ENCODE measurements at places on chromosomes 2 and 18.

DNA sequence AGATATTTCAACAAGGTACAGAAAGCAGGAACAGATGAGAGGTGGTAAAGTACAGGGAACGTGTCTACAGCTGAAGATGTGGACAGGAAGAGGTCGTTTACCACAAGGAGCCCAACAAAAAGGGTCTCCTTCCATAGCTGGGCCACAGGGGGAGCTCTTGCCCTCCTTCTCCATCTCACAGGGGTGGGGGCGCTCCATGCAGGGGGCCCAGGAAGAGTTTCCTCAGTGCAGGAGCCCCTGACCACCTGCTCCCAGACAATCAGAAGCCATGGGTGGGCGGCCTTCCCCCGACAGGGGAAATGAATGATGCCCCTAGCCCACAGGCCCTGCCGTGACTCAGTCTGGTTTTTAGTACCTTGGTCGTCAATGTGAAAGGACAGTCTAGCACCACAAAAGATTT, 163.6 kb upstream of the ZNF516 start:
- DNase-seq: no peak

DNA sequence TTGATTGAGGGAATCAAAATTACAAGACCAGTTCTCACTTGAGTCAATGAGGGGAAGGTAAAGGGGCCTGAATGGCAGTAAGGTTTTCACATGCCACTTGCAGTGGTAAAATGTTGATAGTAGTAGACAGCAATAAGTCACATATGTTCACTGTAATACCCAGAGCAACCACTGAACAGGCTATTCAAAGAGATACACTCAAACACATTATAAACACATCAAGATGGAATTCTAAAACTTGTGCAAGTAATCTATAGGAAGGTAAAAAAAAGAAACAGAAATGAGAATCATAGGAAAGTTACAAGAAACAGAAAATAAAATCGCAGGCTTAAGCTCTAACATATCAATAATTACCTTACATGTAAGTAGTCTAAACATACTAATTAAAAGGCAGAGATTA, 86.6 kb upstream of the AFF3 start:
- DNase-seq: no peak

DNA sequence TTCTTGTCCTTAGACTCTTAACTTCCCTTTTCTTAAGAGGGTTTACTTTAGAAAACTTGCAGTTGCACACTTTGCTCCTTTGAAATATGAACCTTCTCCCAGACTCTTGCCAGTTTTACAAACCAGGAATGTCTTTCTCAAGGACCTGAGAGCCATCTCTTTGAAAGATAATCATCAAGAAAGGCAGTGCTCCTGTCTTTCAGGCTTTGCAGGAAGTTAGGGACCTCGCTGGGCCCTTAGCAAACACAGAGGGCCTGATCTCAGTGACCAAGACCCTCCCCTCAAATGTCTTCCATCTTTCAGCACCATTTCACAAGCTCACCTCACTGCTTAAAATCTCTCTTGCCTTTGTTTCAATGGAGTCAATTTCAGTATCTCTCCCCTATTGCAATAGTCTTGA, 32.0 kb upstream of the NYAP2 start:
- no peak for DNase-seq

DNA sequence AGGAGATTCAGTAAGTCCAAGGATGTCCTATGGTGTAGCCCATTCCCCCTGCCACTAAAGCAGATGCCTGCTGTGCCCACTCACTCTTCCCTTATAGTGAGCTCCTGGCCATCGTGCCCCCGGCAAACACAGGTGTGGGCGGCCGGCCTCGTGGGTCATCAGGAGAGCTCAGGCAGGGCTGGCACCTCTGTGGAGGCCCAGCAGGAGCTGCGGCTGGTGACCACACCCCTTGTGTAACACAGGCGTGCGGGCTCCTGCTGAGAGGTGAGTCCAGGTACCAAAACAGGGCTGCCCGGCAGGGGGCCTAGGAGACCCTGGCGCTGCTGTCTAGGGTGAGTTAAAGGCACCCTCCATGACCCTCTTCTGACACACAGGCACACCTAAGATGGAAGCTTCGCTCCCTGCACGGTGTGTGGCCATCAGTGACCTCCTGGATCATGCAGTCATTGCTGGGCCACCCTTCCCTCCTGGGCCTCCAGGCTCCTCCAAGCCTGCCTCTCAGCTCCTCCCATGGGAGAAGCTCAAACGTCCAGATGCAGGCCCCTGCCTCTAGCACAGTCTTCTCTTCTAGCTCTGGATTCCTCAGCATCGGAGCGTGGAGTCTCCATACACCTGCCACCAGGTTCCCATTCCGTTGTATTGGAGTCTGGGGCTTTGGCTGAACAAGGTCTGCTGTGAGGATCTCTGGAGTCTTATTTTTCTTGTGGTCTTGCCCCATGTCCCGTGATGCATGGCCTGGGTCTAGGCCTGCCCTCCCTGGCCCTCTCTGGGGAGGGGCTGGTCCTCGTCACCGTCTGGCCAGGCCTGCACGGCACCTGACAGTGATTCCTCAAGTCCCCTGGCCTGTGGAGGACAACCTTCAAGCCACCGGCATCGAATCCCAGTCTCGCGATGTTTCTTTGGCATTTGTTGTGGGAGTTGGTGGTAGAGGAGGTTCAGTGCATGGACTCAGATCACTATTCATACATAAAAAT, 246.9 kb downstream of the ACKR3 start:
- DNase-seq: no peak

All from activated T-helper 1 cell treated with anti-CD3 and anti-CD28 coated beads, Interleukin-2, amount 50 U/mL, for 16 hours (primary cell).